ENCODE measurements at places on chromosomes 2 and 18.

GRCh38 chr2:57890464-57890863 lies 156.1 kb upstream of the VRK2 start:
- no peak for DNase-seq

- no peak for DNase-seq
Observed at GRCh38 chr2:36805635-36806224, 109.2 kb downstream of the VIT start.

DNA sequence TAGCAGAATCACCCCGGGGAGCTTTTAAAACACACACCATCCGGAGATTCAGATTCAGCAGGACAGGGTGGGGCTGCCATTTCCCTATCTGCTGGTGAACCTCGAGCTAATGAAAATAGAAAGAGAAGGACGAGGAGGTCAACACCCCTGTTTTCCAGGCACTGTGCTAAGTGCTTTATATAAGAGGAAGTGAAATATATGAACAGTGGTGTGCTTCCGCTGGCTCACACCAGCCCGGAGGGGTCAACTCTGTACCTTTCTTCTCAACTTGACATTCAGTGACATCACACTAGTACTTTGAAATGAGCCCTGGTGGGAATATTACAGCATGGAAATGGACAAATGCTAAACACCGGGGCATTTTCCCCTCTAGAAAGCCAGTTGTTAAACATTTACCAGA lies 108.3 kb upstream of the LTBP1 start:
- DNase-seq = no peak

- DNase-seq = no peak
Observed at GRCh38 chr2:6554466-6554865, 311.2 kb downstream of the CMPK2 start.

DNA sequence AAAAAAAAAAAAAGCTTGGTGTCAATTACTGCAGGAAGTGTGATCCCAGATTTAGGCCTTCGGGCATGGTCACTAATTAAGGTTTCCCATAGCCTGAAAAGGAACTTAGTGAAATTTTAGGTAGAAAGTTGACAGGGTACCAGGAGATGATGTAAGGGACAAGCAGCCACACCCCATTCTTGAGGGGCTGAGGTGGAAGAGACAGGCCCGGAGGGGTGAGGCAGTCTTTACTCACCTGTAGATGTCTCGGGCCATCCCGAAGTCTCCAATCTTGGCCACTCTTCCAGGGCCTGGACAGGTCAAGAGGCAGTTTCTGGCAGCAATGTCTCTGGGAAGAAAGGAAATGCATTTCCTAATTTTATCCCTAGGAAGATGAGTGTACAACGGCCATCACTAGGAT lies 94.3 kb downstream of the CLIP4 start:
- DNase-seq = no peak

DNA sequence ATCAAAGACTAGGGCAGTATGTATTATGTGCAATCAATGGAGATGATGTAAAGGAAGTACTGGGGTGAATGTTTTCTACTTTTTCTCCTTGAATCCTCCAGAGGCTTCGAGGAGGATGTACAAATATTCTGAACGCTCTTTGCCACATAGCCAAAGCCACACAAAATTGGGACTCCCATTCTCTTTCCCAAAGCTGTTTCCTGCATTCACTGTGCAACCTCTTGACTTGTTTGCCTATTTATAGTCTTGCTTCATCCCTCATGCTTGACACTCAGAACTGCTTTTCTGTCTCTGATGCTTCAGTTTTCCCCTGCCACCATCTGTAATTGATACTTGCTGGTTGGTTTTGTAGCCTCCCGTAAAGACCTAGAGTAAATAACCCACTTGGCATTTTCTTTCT lies 208.2 kb upstream of the RBMS1 start:
- no peak for DNase-seq

GRCh38 chr2:64904413-64905329 lies 84.5 kb upstream of the SLC1A4 start:
- DNase-seq = no peak

GRCh38 chr18:13808294-13809042 lies 15.5 kb upstream of the MC5R start:
- no peak for DNase-seq

- DNase-seq = peak; percentile 10
Observed at GRCh38 chr2:11784747-11785610, 38.5 kb downstream of the LPIN1 start.

- no peak for DNase-seq
Observed at GRCh38 chr2:238688193-238689153, 159.4 kb upstream of the TWIST2 start.

- DNase-seq = no peak
Observed at GRCh38 chr18:77061946-77062517, 70.6 kb downstream of the MBP start.

DNA sequence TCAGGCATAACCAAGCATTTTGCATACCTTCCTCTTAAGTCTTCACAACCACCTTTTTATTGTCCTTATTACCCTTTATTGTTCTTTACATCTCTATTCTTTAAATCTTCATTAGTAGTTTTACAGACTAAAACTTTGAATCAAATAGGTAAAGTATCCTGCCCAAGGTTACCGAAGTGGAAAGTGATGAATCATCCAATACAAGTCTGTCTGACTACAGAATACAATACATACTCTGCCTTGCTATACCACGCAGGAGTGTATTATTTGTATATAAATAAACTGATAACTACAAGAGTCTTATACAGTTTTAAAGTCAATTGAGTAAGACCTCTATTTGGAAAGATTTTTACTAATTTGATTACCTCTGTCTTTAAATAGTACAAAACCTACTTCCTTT lies 196.0 kb downstream of the ZEB2 start:
- no peak for DNase-seq

GRCh38 chr2:40087434-40087833 lies 308.4 kb upstream of the THUMPD2 start:
- DNase-seq = no peak

DNA sequence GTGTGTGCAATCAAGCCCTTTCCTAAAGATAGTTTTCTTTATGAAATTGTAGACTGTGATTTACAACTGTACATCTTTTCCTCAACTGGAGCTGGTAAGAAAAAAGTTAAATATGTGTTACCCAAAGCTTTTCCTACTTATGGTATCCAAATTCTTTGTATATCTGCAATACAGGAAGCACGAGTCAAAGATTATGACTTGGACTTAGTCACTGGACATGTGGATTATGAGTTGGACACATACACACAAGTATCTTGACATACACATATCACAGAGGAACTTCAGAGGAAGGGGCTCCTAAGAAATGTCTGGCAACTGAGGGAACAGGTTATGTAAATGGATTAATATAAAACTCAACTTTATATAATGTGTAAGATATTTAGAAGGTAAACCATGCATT lies 35.2 kb downstream of the PRELID3A start:
- DNase-seq = no peak

DNA sequence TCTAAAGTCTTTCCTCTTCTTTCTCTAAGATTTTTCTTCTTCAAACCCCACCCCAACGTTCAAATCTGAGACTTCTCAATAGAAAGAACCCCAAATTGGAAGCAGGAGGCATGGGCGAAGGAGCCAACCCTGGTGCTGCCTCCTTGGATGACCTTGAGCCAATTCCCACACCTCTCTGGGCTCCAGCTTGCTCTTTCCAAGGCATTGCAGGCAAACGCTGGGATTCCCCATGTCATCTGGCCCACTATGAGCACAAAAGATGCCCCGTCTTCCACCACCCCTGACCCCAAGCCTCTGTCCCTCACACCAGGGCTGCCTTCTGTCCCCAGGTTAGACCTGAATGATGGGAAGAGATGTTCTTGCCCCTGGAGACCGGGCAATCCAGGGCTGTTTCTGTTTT lies 57.0 kb downstream of the TTC32 start:
- DNase-seq = no peak

DNA sequence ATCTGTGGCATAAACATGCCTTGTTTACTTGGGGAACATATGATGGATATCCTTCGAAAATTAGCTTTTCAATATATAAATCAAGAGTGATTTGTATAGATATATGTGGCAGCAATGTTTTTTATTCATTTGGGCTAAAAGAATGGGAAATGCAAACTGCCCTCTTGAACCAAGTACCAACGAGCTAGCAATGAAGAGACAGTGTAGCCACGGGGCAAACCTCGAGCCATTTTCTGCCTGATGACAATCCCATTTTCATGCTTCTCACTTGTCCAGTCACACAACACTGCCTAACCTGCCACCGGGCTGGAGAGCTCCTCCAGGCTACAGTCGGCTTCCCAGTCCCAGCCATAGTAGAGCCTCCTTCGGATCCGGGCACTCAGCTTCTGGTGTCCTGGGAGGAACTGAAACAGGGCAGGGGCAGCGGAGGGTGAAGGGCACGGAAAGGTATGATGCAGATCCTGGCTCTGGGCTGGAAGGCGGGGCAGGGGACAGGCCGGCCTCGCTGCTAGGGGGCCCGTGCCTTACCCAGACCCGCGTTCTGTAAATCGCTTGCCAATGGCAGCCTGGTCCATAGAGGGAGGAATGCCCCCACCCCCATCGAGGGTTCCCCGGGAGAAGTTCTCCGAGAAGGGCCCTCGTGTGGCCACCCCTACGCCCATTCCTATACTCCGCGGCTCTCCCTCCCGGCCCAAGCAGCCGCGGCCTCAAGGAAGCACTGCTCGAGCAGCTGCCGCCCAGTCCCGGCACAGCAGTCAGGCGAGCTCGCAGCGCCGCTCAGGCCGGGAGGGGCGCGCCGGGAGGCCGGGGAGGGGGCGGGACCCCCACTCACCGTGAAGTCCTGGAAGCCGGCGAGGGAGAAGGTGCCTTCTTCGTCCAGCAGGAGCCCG lies 552 bp downstream of the CNPPD1 start:
- DNase-seq = no peak

GRCh38 chr2:134501476-134502091 lies 217.2 kb downstream of the TMEM163 start:
- DNase-seq = no peak

GRCh38 chr18:36340246-36340645 lies 42.7 kb downstream of the FHOD3 start:
- no peak for DNase-seq

DNA sequence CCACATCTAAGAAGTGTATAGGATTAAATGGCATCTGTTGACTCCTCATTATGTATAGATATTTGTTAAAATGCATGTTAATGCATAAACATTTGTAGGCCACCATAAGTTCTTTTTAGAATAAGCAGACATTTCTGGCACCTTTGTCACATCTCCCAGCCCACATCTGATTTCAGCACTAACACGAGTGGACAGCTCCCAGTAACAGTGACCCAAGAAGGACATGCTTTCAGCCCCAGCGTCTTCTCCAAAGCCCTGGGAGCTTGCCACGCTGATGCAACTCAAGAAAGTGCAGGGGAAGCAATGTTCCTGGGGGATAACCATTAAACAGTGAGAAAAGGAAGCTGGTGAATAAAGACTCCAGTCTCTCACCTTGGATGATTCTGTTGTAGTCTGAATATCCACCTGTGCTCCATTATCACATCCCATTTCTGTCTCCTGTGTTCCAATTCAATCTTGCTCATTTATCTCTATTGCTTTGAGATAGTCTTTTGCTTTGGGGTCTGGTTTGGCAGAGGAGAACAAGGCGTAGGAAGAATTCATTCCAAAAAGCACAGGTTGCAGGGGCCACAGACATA lies 182.6 kb upstream of the THSD7B start:
- no peak for DNase-seq

DNA sequence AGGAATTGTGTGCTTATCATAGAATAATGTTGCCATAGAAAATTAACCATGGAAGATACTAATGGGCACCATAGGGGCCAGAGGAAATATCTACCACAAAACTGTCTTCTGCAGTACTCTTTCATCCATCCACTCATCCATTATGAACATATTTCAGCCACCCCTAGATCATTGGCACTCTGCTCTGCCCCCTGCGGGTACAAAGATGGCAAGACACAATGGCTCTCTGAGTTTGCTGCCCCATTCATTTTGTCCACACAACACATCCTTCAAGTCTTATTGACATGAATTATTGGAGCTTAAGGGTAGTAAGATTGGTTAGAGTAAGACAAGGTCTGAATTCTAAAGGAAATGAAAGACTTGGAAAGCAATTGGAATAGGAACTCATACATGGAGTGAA lies 1224.7 kb upstream of the CELF4 start:
- no peak for DNase-seq

GRCh38 chr2:237601453-237602116 lies 11.1 kb upstream of the RAB17 start:
- DNase-seq = no peak

GRCh38 chr2:70531419-70532086 lies 22.1 kb downstream of the TGFA start:
- DNase-seq = no peak

GRCh38 chr2:111246620-111247061 lies 125.9 kb downstream of the BCL2L11 start:
- DNase-seq = no peak

- DNase-seq = no peak
Observed at GRCh38 chr2:75522543-75523312, 38.0 kb downstream of the EVA1A start.

DNA sequence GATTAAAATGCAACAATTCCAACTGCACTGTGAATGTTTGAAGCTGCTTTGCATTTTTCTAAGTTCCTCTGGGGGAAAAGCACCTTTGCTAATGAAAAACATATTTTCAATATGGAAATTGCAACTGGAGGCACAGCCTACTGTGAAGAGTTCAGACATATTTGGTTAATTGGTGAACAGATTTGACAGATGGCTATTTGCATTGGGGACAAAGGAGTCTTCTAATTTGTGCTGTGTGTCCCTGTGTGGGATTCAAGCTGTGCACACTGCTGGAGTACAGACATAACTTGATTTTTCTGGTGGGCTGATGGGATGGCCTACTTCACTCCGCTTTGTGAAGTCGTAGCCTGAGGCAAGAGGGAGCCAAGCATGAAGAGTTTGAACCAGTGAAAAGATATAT lies 40.7 kb upstream of the ARHGAP25 start:
- no peak for DNase-seq

GRCh38 chr2:138321458-138321857 lies 180.1 kb upstream of the SPOPL start:
- no peak for DNase-seq

DNA sequence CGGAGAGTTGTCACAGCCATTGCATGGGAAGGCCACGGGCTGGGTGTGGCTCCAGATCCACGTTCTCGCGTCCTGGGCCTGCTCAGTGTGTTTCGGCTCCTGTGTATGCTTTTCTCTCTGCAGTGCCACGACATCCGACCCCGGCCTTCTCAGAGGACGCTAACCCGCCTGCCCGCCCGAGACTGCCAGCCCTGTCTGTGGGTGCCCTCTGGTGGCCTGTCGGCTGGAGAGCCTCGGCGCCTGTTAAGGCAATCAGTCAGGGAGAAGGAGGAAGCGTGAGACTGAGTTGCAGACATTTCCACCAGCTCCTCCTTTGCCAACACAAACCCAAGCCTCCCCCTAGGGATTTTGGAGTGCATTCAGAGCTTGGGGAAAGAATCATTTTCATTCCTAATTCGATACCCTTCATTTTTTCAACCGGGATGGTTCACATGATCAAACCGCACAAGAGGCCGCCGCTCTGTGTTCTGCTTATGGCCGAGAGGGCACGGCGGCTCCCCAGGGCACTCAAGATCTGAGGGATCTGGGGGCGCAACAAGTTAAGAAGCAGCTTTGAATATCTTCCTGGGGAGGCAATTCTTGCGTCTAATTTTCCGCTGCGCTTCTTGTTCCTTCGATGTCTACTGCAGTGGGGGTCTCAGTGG lies 37.5 kb upstream of the ZBTB7C start:
- DNase-seq = peak; percentile 37

GRCh38 chr2:71597756-71598155 lies 144.4 kb downstream of the DYSF start:
- no peak for DNase-seq

All from activated T-helper 1 cell treated with Interleukin-2 at 50 U/mL for 16 hours (primary cell).